ENCODE measurements at places on chromosomes 1 and 21.

- DNase-seq: no peak
Measured at GRCh38 chr21:15651172-15651571, 78.6 kb upstream of the USP25 start.

- DNase-seq: no peak
Measured at GRCh38 chr21:27803571-27803970, 836.7 kb upstream of the ADAMTS5 start.

DNA sequence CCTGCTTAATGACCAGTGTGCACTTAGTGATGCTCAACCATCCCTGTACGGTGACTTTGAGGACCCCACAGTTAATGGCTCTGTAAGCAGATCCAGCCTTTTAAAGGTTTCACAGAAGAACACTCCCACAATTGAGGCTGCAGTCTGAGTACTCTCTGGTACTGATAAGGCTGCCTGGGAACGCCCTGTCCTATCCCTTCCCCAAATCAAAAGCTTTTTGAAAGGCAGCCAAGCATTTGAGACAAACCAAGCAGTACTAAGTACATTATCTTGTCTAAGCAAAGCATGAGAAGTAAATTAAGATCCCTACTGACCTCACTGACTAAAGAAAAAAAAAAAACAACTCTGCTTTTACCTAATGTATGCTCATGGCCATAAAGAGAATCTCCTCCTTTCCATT, 60.7 kb downstream of the SH3GLB1 start:
- no peak for DNase-seq

DNA sequence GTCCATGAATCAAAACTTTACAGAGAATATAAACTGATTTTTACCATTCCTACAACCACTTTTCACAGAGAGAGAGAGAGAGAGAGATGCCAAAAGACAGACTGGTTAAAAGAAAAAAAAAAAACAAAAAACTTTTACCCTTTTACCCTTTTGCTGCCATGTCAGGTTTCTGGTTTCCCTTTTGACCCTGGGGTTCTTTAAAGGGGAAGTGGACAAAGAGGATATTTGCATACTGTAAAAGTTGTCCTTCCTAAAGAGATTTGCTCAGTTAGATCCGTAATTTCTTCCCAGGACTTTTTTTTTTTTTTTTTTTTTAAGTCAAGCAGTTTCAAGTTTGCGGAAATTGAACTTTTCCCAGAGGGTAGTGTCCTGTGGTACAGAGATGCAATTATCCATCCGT, 287.8 kb upstream of the RGS18 start:
- no peak for DNase-seq

DNA sequence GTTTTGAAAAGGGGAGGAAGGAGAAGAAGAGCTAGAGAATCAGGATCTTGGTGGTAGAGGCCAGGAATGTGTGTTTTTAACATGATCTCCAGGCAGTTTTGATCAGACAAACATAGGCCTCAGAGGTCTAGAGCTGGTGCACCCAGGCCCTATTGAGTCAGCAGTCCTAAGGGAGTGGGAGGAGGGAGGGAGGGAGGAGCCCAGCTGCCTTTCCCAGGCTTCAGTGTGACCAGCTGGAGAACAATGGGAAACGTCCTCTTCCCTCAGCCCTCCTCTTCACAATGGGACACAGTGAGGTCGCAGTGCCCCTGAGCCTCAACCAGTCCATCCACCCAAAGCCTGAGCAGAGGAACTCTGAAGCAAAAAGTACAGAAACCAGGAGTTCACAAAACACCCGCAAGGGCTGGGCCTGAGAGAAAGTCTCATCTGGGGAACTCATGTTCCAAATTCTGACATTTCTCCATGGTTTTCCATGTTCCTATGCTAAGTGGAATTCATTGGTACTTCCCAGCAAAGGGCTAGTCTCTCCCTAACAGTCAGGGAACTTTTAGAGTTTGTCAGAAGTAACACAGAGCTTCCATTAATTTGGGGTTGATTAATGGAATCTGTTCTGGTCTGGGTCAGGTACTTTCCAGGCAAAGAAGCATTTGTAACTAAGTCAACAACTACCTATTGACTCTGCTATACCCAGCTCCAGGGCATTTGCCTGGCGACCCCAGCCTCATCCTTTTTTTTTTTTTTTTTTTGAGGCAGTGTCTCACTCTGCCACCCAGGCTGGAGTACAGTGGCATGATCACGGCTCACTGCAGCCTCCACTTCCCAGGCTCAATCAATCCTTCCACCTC, 37.5 kb downstream of the ELAPOR1 start:
- DNase-seq: no peak

GRCh38 chr1:225373155-225373554, 54.7 kb downstream of the LBR start:
- DNase-seq: no peak

- DNase-seq: no peak
Measured at GRCh38 chr1:150829751-150830150, 21.7 kb upstream of the CTSK start.

DNA sequence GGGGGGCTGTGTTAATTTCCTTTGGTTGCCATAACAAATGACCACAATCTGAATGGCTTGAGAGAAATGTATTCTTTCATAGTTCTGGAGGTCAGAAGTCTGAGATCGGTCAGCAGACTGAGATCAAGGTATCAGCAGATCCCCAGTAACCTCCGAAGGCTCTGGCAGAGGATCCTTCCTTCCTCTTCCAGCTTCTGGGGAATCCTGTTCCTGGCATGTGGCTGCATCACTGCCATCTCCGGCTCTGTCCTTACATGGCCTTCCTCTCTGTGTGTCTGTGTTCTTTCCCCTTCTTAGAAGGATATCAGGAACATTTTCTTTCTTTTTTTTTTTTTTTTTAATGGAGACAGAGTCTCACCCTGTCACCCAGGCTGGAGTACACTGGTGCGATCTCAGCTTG, 25.8 kb downstream of the ACTL8 start:
- no peak for DNase-seq

GRCh38 chr1:59638231-59638711, 176.5 kb upstream of the HOOK1 start:
- DNase-seq: no peak

- DNase-seq: no peak
Measured at GRCh38 chr21:46121286-46122221, 23.6 kb downstream of the COL6A2 start.

- peak; percentile 4 for DNase-seq
Measured at GRCh38 chr1:55702064-55702463, 486.9 kb upstream of the USP24 start.
